Stimulated activated CD8-positive, alpha-beta memory T cell treated with anti-CD3 and anti-CD28 coated beads, Interleukin-7, amount 100 ng/mL, for 1 hour (primary cell): ENCODE measurements at places on chromosomes 2 and 18.

- DNase-seq = no peak
Observed at GRCh38 chr2:28291811-28292440, 100.7 kb upstream of the FOSL2 start.

DNA sequence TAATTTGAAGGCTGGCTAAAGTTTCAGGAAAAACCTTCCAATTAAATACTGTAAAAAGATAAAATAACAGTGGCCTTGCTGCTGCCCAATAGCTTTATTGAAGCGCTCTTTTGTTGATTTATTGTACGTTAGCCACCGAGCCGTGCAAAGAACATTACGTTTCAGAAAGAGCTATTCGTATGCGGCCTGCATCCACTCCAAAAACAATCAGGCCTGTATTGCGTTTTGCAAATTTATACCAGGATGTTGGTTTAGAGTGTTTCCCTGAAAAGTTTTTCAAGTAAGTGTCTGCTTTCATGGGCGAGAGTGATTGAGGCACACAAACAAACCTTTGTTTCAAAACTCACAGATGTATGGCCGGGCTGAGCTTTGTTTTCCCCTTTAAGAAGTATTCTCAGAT, 257.2 kb upstream of the SALL3 start:
- DNase-seq = no peak

DNA sequence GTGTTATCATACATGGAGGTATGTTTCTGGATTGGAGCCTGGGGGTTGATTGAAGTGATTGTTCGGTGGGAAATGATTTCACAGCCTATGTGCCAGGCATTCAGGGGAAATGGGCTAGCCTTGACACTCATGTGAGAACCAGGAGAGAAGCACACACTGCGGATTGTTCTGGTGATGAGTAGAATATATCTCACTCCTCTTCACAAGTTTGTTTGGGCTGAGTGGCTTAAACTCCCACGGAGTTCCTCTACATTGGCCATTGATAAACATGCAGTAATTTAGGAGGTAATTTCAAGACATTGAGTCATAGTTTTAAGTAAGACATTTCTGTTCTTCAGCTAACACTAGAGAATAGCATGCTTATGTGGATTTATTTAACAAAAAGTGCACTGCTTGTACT, 498.9 kb upstream of the NETO1 start:
- DNase-seq = no peak

- DNase-seq = no peak
Observed at GRCh38 chr18:77470569-77471413, 221.1 kb downstream of the GALR1 start.

- no peak for DNase-seq
Observed at GRCh38 chr18:38526922-38527321, 961.3 kb upstream of the CELF4 start.

- DNase-seq = no peak
Observed at GRCh38 chr2:181573140-181573736, 83.7 kb downstream of the CERKL start.
